ENCODE measurements at places on chromosomes 12 and 14. TPM values are rescaled to one million over a fixed set of nuclear protein-coding genes. Genes with fewer than 3 reads are reported as not detected.

Gene HPD
- not detected for total RNA-seq

- H3K4me1 ChIP-seq = peaks cover 90% of the 10 kb centered on the region
- no peaks in the 10 kb centered on the region for H3K36me3 ChIP-seq
- no peaks in the 10 kb centered on the region for H3K27me3 ChIP-seq
- no peak for DNase-seq
- no peak overlapping the region for H3K4me3 ChIP-seq
- H3K27ac ChIP-seq = peak overlapping the region; percentile 87
Observed at GRCh38 chr14:33674927-33675326, 275.9 kb downstream of the EGLN3 start.

DNA sequence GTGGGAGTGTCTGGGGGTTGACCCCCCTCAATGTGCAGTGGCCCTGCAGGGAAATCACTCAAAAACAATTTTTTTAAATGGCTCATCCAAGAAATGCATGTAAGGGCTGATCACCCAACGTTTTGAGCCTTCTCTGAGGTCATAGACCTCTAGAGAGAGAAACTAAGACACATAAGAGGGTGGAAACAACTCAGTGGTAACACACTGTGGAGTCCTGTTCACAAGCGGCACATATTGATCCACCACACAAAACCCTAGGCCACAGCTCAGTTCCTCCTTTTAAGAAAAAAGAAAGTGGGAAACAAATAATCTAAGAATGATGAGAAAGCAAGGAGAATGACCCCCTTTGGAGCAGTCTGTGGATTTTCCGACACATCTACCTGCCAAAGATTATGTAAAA is 83.0 kb upstream of the METAP2 start:
- peaks cover 8% of the 10 kb centered on the region for H3K36me3 ChIP-seq
- H3K27ac ChIP-seq = peak overlapping the region; percentile 84
- H3K4me3 ChIP-seq = no peak overlapping the region
- no peaks in the 10 kb centered on the region for H3K27me3 ChIP-seq

- H3K36me3 ChIP-seq = no peaks in the 10 kb centered on the region
- no peaks in the 10 kb centered on the region for H3K27me3 ChIP-seq
- H3K27ac ChIP-seq = no peak overlapping the region
- H3K4me3 ChIP-seq = no peak overlapping the region
- no peak for DNase-seq
- H3K4me1 ChIP-seq = no peaks in the 10 kb centered on the region
Observed at GRCh38 chr14:97602438-97603117, 805.4 kb downstream of the VRK1 start.

Gene A2M
- not detected for total RNA-seq

- no peak for DNase-seq
- no peaks in the 10 kb centered on the region for H3K36me3 ChIP-seq
- H3K27ac ChIP-seq = no peak overlapping the region
- no peaks in the 10 kb centered on the region for H3K27me3 ChIP-seq
- H3K4me3 ChIP-seq = no peak overlapping the region
Observed at GRCh38 chr14:86935241-86935885, 1057.6 kb downstream of the GALC start.

Gene NUBPL
- total RNA-seq = 35.1 TPM

Gene OR6C2
- not detected for total RNA-seq
